ENCODE measurements at places on chromosomes 5 and 9.

- DNase-seq = no peak
Observed at GRCh38 chr5:146789712-146790653, 88.6 kb downstream of the PPP2R2B start.

DNA sequence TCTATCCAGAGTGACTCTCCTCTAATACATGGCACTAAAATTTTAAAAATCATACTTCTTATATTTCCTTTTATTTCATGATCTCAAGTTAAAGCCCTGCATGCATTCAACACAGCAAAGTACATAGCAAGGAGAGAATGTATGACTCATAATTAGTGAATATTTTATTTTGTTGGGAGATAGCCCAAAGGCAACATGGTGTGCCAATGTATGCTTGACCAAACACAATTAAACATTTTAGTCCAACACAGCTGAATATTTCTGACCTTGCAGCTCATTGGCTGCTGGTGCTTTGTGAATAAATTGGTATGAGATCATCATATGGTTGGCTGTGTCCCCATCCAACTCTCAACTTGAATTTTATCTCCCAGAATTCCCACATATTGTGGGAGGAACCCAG lies 103.5 kb downstream of the NPR3 start:
- DNase-seq = peak; percentile 51

- no peak for DNase-seq
Observed at GRCh38 chr5:84825606-84826005, 440.9 kb upstream of the EDIL3 start.

- no peak for DNase-seq
Observed at GRCh38 chr5:17434982-17435381, 63.0 kb upstream of the TAF11L2 start.

- DNase-seq = no peak
Observed at GRCh38 chr5:168165221-168165914, 126.1 kb upstream of the WWC1 start.

Data from epithelial cell of proximal tubule (primary cell).